ENCODE measurements at places on chromosomes 3 and 15.

GRCh38 chr3:38000242-38000916 is 9.8 kb downstream of the VILL start:
- DNase-seq, result no peak

- DNase-seq, result no peak
Observed at GRCh38 chr3:72171463-72171881, 386.5 kb upstream of the PROK2 start.

- no peak for DNase-seq
Observed at GRCh38 chr3:21783839-21784238, 32.8 kb upstream of the ZNF385D start.

DNA sequence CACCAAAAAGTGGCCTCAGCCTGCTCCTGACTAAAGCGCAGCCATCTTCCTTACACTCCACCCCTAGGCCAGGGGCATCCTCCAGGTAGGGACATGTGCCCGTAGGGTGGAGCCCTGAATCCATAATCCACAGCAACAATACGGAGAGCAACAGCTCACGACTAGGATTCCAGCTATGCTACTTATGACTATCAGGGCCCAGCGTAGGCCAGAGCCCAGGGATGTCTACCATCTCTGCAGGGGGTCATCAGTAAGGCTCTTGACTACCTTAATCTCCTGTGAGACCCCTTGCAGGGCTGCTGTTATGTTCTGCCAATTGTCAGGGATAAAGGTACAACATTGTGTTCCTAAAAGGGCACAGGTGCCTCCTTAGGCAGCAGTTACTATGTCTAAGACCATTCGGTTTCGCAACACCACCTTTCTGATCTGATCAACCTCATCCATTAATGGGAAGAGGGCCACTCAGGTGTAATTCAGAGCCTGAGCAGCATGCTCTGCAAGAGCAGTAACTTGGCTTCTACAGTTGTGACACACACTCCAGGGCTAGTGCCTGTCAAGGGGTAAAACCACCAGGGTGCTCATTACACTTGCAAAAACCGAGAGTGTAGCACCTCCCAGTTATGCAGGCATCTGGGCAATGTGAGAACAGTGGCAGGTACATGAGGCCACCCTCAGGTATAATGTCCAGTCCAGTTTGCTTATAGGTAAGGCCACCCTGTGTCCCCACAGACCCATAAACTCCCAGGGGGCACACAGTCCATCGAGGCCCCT is 11.0 kb downstream of the CCRL2 start:
- no peak for DNase-seq

DNA sequence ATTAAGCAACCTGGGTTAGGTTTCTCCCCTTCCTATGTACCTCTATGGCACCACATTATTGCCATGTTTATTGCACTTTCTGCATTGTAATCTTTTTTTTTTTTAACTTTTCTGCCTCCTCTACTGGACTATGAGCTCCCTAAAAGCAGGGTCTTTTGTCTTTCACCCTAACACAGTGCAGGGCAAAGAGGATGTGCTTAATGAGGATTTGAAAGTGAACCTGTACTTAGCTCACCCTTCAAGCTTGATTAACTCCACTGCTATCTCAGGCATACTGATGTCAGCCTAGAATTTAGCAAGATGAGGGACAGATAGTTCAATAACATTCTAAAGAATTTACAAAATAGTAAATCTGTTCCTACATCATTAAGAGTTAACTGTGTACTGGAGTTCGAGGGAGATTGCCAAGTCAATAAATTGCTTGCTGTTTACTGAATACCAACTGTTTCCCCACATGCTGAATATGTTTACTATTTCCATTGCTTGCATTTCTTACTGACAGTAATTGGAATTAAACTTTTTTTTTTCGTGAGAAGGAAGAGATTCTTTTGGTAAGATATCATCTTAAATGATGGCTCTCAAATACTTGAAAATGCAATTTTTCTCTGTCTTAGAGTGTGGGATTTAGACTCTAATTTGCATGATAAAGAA is 15.7 kb upstream of the PPARG start:
- DNase-seq, result no peak

GRCh38 chr3:142929890-142930289 is 33.6 kb downstream of the PAQR9 start:
- no peak for DNase-seq

- no peak for DNase-seq
Observed at GRCh38 chr15:67108122-67108961, 42.9 kb downstream of the SMAD3 start.

DNA sequence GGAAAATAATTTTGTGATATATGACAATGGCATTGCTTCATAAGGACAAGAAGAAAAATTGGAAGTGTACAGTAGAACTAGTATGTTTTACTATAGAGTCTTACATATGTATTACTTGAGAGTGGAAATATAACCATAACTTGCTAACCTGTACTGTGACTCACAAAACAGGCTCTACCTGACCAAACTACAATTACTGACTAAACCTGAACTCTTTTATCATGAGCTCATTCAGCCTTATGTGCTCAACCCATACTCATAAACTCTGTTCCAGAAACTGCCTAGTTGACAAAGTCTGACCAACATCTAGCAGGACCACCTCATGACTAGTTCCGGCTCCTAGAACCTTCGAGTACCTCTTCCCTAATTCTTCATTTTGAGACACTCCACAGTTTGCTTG is 6.3 kb downstream of the CDIN1 start:
- DNase-seq, result no peak

DNA sequence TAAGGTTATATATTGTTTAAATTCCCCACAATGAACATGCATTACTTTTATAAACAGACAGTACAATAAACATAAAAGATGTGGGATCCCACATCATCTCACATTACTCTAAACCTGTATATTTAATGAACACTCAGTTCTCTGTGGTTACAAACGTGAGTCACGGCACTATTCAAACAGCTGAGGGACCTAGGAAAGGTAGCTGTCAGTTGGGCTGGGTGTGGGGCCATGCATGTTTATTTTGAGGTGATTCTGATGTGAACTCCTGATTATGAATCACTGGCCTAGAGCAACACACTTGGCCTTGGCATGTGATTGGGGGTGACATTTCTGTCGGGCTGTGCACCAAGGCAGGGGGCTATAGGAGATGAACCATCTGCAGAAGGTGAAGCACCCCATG is 147.6 kb upstream of the HACD2 start:
- no peak for DNase-seq

DNA sequence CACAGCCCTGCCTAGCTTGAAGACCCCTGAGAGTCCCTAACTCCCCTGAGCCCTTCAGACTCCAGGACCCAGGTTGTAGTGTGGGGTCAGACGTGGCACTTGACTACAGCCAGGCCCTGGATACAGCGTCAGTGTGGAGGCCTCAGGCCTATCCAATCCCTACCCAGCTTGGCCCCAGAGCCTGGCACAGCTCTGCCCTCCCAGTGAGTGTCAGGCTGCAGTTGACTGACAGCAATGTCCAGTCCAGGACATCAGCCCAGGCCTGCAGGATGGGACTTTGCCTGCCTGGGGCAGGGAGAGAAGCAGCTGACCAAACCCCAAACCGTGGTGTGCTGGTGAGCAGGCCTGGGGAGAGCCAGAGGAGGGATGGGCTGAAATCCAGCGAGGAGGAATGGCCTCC is 27.3 kb downstream of the KLF13 start:
- DNase-seq, result no peak

- DNase-seq, result no peak
Observed at GRCh38 chr3:6125520-6125919, 735.4 kb upstream of the GRM7 start.

DNA sequence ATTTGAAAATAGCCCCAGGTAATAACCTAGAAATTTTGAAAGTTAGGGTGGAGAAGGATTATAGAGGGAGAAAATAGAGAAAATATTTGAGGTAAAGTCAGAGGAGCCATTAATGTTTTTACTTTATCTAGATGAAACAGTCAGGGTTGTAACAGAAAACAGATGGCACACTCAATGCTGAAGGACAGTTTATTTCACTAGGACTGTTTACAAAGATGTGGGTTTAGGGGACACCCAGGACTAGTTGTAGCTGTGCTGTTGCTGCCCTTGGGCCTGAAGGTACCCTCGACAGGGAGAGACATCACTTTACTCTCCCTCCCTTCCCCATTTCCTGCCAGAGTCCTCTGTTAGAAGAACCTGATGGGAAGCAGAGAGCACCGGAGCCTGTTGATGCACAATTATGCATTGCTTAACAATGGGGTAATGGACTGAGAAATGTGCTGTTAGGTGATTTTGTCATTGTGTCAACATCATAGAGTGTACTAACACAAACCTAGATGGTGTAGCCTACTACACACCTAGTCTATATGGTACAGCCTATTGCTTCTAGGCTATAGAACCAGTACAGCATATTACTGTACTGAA is 103.8 kb downstream of the GALK2 start:
- DNase-seq, result no peak

GRCh38 chr3:179970746-179971145 is 66.0 kb downstream of the PEX5L start:
- DNase-seq, result no peak

GRCh38 chr3:188534633-188535032 is 380.7 kb downstream of the LPP start:
- no peak for DNase-seq

- DNase-seq, result no peak
Observed at GRCh38 chr3:75262661-75263060, 401.5 kb upstream of the FRG2C start.

GRCh38 chr3:179402963-179403362 is 48.3 kb downstream of the GNB4 start:
- no peak for DNase-seq

DNA sequence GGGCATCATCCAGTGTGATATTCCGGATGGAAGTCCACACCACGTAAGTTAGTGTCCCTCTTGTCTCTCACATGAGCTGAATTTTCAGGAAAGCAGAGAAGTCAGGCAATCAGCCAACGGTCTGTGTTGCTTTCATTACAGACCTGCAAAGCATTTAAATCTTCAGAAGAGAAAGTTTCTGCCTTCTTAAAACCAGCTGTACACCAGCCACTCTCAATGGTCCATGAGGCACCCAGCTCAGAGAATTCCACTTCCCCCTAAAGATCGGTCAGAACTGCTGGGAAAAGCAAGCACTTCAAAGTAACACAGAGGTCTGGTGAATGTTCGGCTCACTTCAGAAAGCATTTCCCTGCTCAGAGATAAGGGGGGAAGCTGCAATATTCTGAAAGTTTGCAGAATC is 903.7 kb downstream of the EPHA3 start:
- DNase-seq, result no peak

DNA sequence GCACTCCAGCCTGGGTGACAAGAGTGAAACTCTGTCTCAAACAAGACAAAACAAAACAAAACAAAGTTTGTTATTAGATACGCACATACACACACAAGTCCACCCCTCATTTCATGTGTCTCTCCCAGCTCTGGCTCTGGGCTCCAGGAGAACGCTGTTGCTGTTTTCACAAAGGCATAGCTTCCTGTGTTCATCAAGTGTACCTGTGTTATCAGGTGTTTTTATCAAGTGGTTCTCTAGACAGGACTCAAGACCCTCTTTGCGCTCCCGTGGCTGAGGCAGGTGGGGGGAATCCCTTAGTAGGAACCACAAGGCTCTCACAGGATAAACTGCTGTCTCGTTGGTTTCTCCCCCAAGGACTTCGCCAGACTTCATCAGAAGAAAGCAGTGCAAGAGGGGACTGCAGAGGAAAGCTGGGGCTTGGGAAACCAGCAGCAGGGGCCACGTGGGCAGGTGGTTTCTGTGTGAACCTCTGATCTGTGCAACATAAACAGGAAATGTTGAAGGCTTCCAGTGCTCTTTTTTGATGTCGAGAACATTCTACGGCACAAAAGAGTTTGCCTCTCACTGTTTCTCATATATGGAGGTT is 6.9 kb upstream of the PPP1R2 start:
- peak; percentile 84 for DNase-seq

- no peak for DNase-seq
Observed at GRCh38 chr3:197600796-197601565, 45.2 kb upstream of the BDH1 start.

GRCh38 chr3:36944012-36944640 is 728 bp downstream of the TRANK1 start:
- peak; percentile 26 for DNase-seq

- no peak for DNase-seq
Observed at GRCh38 chr3:133277813-133278212, 122.0 kb upstream of the BFSP2 start.

GRCh38 chr15:23472678-23473077 is 25.6 kb upstream of the GOLGA6L2 start:
- DNase-seq, result no peak

DNA sequence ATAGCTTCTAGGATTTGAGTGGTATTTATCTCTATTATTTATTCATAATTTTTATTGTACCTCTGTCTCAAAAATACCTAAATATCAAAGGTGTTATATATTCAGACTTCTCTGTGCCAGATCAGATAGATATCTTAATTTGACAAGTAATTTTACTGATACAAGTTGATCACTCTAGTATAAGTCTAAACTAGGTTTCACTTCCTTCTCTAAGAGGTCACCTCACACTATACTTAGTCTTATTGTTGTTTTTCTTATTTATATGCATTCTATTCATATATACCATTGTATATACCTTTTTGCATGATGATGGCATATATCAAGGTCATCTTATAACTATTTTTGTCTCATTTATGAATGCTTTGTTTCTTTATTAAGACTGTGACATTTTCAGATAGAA is 26.4 kb upstream of the HGD start:
- DNase-seq, result no peak

DNA sequence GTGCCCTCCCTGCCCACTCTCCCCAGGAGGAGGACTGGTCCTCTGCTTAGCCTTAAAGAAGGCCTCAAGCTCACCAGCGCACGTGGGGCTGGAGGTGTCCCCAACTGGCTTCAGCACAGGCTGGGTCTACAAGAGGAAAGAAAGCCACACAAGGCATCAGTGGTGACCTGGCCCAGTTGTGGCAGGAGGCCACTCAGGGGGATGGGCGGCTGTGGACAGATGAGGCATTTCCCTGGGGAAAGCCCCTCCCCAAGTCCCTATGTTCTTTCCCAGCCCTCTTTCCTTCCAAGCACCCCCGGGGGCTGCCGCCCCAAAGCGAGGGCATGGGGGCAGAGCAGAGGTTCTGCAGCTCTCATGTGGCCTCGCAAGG is 155.2 kb upstream of the TLE3 start:
- no peak for DNase-seq

DNA sequence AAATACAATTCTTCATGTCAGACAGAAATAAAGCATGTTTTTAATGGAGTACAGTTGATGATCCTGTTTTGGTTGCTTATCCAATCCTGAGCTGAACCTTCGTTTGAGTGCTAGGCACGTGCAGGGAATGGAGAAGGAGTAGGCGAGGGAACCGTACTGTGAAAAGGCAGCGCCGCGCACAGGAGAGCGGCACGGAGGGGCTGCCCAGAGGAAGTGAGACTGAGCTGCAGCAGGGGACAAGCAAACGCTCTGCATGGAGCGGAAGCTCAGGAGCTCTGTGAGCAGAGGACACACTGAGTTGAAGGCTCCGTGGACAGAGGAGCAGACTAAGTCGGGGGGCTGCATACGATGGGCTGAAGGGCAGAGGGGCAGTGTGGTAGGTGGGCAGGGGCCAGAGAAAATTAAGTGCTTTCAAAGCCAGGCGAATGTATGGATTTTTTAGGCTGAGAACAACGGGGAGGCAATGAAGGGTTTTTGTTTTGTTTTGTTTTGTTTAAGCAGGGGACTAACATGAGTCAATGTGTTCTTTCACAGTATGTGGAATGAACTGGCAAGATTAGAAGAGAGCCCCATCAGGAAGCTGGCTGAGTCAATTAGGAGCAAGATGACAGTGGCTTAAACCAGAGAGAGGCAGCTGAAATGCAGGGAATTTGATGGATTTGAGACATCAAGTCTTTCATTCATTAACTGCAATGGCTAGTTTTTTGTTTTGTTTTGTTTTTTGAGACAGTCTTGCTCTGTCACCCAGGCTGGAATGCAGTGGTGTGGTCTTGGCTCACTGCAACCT is 23.8 kb upstream of the TM2D3 start:
- DNase-seq, result no peak

- DNase-seq, result no peak
Observed at GRCh38 chr15:60901647-60902046, 327.5 kb downstream of the RORA start.

All from CD4-positive, alpha-beta T cell (primary cell).